ENCODE measurements at places on chromosomes 7 and 10.

GRCh38 chr7:118731854-118732253 is 507.4 kb downstream of the ANKRD7 start:
- no peak for DNase-seq

DNA sequence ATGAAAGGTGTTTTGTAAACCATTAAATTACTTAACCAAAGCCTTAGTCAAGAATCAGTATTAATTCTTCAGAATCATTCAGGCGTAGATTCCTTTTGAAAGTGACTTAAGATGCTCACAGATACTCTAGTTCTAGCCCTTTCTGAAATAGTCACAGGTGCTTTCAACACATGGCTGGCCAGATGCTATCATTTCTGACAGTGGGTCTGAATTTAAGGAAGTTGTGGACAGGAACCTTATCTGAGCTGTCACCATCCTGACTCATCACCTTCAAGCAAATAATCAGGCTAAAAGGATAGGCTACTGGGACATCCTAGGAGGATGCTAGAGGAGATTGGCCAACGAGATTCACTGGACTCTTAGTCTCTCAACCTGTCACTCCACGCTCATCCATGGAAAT is 501.5 kb downstream of the LRMDA start:
- no peak for DNase-seq

DNA sequence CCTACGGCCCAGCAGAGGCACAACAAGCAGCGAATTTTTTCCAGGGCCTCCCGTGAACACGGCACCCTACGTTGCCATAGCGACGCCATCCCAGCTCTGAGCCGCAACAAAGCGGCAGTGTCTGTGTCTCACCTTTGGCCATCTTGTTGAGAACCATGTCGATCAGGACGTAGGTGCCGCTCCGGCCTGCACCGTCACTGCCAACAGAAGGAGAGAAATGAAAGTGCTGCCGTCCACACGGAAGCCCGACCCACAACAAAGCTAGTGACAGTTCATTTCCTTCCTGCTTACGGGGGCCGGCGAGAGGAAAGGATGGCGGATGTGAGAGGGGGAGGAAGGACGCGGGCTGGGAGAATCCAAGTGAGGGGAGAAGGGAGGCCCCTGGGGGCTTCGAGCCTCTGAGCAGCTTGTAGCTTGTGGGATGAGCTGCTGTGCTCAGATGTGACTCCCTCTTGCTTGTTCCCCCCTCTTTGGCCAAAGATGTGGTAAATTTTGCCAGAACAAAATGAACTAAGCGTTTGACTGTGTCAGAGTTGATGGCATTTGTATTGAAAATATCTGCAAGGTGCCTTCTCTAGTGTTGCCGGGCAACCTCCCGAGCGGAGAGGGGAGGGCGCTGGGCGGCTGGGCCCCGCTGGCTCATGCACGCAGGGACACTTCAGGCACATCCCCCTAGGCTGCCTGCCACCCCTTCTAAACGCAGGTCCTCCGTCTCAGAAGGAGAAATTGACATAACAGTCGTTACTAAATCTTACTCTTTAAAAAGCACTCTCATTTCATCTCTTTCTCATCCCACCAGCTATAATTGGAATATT is 232.2 kb downstream of the DNAJB6 start:
- DNase-seq = peak; percentile 52

- DNase-seq = peak; percentile 66
Measured at GRCh38 chr7:17371671-17372524, 73.4 kb downstream of the AHR start.

DNA sequence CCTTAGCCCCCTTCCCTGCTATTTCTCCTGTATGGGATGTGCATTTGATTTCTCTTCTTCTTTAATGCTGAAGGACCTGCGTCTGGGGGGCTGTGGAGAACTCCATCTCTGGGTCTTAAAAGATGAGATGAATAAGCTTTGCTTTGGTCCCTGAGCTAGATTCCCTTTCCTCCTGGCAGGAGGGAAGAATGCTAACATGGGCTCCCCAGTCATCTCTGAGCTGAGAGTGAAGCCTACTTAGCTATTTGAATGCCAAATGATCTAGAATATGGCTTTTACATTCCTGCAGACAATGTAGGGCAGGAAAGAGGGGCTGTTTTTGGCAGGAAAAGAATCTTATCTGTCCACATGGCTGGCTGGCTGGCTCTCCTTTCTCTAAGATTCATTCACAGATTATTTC is 62.6 kb upstream of the EFCAB10 start:
- no peak for DNase-seq

GRCh38 chr7:30172451-30172850 is 37.7 kb downstream of the MTURN start:
- DNase-seq = no peak

- peak; percentile 74 for DNase-seq
Measured at GRCh38 chr7:125061776-125062397, 132.3 kb upstream of the POT1 start.

GRCh38 chr10:100982916-100983830 is 4.1 kb downstream of the MRPL43 start:
- no peak for DNase-seq

- DNase-seq = peak; percentile 1
Measured at GRCh38 chr10:90317172-90317571, 540.7 kb downstream of the HTR7 start.

GRCh38 chr10:26232174-26232573 is 15.6 kb downstream of the GAD2 start:
- DNase-seq = no peak

DNA sequence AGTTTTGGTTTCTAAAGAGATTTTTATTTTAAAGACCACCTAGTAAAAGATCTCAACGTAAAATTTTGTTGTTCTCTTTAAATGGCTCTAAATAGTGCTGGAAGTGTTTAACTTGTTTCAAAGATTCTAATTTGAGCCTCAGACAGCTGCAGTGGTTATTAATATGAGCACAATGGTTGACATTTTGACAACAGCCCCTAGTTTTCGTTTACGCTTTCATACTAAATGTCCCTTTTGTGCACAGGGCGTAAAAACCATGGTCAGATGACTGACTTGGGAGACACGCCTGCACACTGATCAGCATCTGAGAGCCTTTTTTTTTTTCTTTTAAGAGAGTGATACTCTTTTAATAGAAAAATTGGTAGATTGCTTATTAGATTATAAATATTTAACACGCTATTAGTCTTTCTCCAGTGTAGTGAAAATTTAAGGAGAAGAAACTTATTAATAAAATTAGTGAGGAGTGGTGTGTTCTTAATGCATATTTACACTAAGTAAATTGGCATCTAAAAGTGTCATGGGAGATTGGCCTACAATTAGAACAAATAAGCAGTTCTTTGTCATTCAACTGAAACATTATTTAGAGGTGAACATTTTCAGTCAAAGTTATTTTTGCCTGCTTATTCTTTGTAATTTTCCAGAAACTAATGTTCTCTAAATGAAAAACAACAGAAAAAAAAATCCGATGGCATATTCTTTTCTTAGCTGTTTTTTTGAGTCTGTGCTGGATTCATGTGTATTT is 182.8 kb upstream of the PHYHIPL start:
- DNase-seq = no peak

DNA sequence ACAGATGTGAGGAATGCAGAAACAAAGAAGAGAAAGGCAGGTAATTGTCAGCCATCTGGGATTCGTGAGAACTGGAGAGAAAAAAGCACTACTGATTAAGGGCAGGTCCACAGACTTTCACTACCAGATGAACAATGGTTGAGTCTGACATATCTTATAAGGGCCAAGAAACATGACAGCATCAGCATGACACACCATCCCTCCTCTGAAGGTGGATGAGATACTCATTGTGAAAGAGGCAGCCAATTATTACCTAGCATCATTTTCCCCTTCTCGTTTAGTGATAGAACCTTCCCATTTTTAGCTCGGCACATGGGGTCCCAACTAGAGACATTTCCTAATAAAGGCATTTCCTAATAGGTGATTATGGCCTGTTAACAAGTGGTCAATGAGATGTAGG is 19.2 kb upstream of the MET start:
- no peak for DNase-seq

DNA sequence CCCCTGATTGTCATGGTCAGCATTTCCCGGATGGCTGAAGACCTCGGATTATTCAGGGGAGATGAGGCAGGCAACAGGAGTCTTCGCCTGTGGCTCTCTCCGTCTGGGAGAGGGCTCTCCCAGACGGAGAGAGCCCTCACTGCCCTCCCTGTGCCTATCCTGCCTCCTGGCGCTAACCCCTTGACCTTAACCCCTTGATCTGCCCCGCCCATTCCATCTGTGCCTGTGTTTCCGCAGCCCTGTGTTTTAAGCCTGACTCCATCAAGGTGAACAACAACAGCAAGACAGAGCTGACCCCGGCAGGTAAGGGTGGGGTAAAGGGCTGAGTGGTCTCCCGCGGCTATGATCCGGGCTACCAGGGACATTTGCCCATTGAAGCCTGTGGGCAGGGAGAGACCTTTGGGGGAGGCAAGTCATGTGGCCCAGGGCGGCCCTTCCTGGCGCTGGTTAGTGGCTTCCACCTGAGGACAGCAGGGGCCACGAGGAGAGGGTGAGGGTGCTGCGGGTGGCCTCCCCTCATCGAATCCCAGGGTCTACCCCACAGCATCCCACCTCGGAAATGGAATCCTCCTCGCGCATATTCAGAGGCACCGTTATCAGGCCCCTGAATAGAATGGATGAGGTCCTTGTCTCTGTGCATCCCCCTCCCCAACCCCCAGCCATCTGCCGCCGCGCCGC is 4.2 kb upstream of the MUC12 start:
- no peak for DNase-seq

DNA sequence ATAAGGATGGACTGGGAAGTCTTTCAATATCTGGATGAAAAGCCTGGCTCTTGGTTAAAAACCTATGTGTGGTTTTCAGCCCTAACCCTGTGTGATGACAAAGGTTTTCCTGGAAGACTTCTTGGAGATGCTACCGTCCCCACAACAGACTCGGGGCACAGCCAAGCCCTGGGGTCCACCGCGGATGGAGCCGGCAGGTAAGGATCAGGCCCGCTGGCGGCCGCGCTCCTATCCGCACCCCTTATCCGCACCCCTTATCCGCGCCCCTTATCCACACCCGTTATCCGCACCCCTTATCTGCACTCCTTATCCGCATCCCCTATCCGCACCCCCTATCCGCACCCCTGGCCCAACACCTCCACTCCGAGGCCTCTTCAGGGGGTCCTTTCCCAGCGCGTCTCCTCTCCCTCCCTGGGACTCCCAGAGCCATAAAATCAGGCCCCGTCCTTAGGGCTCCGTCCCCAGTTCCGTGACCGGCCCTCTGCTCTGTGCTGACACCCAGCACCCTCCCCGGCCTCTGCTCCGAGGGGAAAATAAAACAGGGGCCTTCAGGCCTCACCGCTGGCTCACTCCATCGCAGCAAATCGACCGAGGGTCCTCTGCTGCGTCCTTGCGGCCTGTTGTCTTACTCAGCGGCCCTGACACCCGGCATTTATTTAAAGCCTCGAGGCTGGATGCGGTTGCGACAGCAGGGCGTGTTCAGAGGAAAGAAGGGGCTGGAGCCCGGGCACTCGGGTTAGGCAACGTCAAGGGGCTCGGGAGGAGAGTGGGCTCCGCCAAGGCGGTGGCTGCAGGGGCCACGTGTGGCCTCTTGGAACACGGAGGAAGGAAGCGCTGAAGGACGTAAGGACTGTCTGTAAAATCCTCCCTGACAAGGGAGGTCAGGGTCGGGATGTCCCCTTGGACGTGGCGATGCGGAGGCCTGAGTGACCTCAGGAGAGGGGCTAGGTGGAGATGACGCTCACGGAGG is 215.1 kb upstream of the ADARB2 start:
- DNase-seq = no peak

DNA sequence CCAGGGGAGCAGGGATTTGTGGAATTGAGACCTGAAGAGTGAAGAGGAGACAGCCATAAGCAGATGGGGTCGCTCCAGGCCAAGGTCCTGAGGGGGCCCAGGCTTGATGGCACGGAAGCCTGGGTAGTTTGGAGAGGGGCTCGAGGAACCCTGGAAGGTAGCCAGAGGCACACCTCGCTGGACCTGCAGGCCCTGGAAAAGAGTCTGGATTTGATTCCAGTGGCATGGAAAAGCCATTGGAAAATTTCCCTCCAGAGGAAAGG is 31.8 kb downstream of the CXCL12 start:
- no peak for DNase-seq

DNA sequence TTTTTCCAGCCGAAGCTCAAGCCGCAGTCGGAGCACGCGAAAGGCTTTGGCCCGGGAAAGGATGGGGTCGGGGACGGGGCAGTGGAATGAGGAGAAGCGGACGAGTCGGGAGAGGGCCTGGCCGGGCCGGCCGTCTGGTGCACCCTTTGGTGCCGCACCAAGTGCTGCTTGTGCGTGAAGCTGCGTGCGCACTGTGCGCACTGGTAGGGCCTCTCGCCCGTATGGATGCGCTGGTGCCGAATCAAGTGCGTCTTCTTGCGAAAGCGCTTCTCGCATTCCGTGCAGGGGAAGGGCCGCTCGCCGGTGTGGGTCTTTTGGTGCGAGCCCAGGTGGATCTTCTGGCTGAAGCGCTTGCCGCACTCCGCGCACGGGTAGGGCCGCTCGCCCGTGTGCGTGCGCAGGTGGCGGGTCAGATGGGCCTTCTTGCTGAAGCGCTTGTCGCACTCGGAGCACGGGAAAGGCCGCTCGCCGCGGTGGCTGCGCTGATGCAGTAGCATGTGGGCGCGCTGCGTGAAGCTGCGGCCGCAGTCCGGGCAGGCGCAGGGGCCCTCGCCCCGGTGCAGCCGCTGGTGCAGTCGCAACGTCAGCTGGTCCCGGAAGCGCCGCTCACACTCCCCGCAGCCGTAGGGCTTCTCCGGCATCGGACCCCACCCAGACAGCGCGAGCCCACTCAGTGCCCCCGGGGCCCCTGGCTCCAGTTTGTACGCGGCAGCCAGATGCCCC is 7.8 kb downstream of the ZNF467 start:
- DNase-seq = no peak

- DNase-seq = peak; percentile 33
Measured at GRCh38 chr7:13057462-13058200, 370.2 kb downstream of the ARL4A start.

- DNase-seq = no peak
Measured at GRCh38 chr10:107425931-107426553, 261.5 kb upstream of the SORCS1 start.

- DNase-seq = no peak
Measured at GRCh38 chr7:48839108-48839507, 85.2 kb upstream of the CDC14C start.

DNA sequence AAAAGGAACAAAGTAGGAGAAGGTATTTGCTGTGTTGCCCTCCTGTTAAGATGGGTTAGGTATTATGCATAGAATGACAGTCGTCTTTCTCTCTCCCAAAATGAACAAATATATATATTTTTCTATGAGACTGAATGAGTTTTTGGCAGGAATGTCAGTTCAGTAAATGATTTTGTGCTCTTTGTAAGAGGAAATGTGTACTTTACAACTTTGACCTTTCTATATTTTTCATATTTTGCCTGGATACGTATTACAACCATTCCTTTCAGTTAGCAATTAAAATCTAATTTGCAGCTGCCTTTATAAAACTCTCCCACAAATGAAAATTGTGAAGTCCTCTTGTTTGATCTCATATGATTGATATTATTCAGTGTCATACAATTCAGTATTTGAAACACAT is 336.6 kb upstream of the MEOX2 start:
- no peak for DNase-seq

Data from suppressor macrophage treated with lipopolysaccharide for 1 hour (primary cell).